ENCODE measurements at places on chromosomes 5 and 9. TPM values are rescaled to one million over a fixed set of nuclear protein-coding genes. Genes with fewer than 3 reads are reported as not detected.

DNA sequence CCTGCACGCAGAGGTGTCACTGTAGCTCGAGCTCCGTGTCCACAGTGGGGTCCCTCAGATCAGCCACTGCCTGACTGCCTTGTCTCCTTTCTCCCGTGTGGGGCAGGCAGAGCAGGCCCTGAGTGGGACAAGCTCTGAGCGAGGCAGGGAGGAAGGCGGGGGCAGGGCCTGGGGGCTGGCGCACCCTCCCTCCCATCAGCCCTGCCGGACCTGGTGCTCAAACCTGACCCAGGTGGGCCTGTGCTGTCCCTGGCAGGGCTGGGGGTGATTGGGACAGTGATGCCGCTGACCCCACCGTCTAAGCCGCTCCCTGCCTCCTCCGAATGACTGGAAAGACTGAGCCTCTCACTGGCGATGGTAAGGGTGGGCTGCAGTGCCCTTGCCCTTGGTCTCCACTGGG, 60.9 kb downstream of the KCNT1 start:
- H3K36me3 ChIP-seq: no peaks in the 10 kb centered on the region
- H3K27ac ChIP-seq: no peak overlapping the region
- no peaks in the 10 kb centered on the region for H3K4me1 ChIP-seq

DNA sequence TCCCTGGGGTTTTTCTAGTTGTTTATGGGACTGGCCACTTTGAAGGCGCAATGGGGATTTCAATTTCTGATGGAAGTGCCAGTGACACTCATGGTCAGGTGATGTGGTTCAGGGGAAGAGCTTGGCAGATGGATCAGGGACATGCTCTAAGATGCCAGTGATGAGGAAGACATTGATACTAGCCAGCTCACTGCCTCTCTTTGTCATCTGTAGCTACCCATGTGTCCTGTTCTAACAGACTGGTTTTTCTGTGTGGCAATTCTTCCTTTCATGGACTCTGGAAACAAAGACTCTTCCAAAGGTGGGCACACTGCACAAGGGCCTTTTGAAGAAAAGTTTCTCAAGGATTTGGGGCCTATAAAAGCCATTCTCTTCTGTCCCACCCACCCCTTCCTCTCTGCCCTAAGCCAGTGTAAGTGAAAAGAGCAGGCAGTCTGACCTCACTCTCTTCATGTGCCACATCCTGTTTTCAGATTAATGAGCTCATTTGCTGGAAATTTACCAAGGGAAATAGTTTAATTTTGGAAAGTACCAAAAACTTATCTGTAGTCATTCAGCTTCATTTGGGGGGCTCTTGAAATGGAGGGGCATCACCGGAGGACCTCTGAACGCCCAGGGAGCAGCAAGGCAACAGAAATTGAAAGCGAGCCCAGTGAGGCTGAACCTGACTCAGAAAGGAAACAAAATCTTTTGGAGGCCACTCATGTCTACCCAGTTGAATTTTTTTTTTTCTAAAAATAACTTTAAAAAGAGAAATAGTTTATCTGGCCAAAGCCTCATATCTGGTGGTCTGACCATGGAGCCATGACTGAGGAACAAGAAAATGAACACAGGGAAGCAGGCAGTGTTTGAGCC, 4.9 kb upstream of the TRAF1 start:
- H3K36me3 ChIP-seq: peaks cover 10% of the 10 kb centered on the region
- peak; percentile 63 for DNase-seq
- peaks cover 86% of the 10 kb centered on the region for H3K4me1 ChIP-seq
- peak overlapping the region; percentile 68 for H3K4me3 ChIP-seq
- no peaks in the 10 kb centered on the region for H3K27me3 ChIP-seq
- H3K27ac ChIP-seq: peak overlapping the region; percentile 98

- H3K27me3 ChIP-seq: no peaks in the 10 kb centered on the region
- peaks cover 15% of the 10 kb centered on the region for H3K4me1 ChIP-seq
- no peaks in the 10 kb centered on the region for H3K36me3 ChIP-seq
- no peak overlapping the region for H3K27ac ChIP-seq
- no peak overlapping the region for H3K4me3 ChIP-seq
- no peak for DNase-seq
These were observed 138.2 kb downstream of the PCSK1 start for GRCh38 chr5:96294884-96295202.

Gene FXN
- total RNA-seq: 21.8 TPM

Gene ZCCHC7
- 21.9 TPM for total RNA-seq
